Left ventricle myocardium inferior (tissue), 1 donor: ENCODE measurements at places on chromosomes 12 and 14. TPM values are rescaled to one million over a fixed set of nuclear protein-coding genes. Genes with fewer than 3 reads are reported as not detected.

The SLC6A12 gene
- total RNA-seq = 1.2 TPM

The DDIT3 gene
- 20.4 TPM for total RNA-seq

The A2M gene
- 502 TPM for total RNA-seq

The CDK2 gene
- 7.3 TPM for total RNA-seq

The IL22 gene
- not detected for total RNA-seq

The SRRM4 gene
- 0.19 TPM for total RNA-seq

DNA sequence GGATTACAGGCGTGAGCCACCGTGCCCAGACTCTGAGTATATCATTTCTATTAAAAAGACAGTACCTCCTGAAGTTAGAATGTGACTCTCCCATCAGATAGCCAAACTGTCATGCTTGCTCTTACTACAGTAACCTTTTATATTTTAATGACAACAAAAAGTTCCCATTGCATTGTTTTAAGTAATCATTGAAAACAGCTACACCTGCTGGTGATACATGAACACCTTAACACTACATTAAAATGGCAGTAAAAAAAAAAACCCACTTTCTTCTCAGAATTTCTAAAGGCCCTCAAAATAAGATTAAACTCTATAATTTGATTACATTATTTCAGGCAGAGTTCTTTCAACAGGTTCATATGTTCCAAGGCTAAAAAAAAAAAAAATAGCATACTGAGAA is 76.7 kb downstream of the SH2B3 start:
- no peak for DNase-seq

GRCh38 chr14:99327050-99327449 is 55.1 kb upstream of the BCL11B start:
- no peak for DNase-seq

GRCh38 chr12:105928436-105928835 is 210.3 kb downstream of the NUAK1 start:
- no peak for DNase-seq

DNA sequence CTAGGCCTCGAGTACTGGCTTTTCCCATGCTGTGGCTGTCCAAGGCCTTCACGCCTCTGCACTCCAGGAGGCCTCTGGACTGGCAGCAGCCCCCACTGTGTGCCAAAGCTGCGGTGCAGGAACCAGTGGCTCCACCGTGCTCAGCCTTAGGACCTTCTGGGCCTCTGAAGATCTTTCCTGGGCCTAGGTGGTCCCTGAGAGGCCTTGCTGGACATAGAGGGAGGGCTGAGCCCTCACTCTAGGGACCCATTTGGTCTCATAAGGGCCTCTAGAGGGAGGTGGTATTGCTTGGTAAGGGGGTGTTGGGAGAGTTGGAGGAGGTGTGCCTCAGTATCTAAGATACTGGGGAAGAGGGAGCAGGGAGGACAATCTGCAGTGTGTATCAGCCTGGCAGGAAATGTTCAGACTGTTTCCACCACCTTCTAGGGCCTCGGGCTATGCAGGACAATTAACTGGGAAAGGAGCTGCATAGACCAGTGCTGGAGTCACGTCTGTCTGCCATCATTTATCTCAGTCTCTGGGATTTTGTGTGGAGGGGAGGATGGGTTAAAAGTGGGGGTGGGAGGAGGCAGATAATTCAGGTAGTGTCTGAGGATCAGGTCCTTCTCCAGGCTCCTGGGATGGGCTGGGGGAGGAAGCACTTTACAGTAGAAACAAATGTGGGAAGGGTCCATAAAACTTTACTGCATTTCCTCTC is 2.9 kb downstream of the HOXC5 start:
- DNase-seq = no peak

DNA sequence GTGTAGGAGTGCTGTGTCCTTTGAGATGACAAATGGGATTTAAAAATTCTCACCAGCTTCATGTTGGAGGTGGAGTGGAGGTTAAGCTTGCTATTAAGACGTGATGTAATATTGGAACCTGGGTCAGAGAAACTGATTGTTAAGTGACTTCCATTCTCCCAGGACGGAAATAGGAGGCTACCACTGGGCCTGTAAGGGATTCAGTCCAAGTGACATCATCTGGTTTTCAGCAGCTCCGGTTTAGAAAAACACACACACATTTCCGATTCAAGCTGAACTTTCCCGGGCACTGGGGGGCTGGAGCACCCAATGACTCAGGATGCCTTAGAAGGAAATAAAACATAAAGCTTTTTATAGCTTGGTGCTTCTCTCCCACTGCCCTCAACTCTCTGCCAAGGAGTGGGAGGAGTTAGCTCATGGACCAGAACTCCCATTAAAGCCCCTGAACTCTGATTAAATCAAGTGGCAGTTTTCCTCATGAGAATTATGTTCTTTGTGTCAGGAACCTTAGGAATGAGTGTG is 12.4 kb downstream of the CALM1 start:
- DNase-seq = peak; percentile 49

GRCh38 chr12:25034676-25035075 is 85.8 kb upstream of the BCAT1 start:
- DNase-seq = no peak

DNA sequence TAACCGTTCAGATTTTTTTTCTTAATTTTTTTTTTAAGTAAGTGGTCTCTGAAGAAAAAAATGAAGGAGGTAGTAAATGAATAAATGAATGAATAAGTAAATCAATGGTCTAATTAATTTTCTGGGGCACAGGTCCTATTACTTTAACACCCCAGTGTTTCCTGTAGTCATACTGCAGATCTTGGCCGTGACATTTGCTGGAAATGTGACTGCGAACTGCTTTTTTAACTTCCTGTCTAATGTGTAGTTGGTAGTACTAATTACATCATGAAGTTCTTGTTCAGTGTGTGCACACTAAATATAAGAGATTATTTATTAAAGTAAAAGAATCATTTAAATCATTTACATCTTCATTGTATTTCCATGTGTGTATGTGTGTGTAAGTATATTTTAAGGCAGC is 45.4 kb downstream of the AEBP2 start:
- no peak for DNase-seq

GRCh38 chr14:98489115-98489514 is 782.9 kb downstream of the BCL11B start:
- DNase-seq = no peak

DNA sequence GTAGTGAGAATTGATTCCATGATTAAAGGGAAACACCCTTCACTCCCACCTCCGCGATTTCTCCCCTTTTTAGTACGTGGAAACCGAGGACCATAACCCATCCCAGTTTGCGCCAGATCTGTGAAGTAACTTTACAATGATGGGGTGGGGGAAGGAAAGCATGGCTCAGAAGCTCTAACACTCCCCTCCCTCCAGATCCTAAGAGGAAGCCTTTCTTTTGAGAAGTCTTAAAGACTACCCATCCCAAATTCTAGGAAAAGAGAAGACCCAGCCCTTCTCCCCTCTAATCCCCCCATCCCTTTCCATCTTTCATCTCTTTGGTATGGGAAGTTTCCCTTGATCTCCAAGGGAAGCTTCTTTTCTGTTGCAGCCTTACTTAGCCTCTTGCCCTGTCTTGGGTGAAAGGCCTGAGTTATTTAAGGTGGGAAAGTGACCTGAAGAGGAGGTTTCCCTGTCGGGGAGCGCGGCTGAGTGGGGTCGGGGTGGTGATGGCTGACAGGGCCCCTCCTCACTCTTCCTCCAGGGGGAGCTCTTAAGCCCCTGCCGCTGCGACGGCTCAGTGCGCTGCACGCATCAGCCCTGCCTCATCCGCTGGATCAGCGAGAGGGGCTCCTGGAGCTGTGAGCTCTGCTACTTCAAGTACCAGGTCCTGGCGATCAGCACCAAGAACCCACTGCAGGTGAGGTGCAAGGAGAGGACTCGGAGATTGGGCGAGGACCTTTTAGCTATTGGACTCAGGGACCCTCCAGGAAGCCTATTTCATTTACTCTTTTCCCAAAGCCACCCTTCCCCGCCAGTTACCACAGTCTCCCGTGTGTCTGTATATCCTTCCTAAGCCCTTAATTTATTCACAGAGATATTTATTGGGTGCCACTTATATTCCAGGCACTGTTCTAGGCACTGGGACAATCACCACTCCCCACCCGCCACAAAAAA is 1.8 kb downstream of the MARCHF9 start:
- DNase-seq = peak; percentile 37

- DNase-seq = no peak
These were observed 45.5 kb downstream of the ZNF664 start for GRCh38 chr12:124018539-124018938.
